ENCODE measurements at places on chromosomes 4 and X.

DNA sequence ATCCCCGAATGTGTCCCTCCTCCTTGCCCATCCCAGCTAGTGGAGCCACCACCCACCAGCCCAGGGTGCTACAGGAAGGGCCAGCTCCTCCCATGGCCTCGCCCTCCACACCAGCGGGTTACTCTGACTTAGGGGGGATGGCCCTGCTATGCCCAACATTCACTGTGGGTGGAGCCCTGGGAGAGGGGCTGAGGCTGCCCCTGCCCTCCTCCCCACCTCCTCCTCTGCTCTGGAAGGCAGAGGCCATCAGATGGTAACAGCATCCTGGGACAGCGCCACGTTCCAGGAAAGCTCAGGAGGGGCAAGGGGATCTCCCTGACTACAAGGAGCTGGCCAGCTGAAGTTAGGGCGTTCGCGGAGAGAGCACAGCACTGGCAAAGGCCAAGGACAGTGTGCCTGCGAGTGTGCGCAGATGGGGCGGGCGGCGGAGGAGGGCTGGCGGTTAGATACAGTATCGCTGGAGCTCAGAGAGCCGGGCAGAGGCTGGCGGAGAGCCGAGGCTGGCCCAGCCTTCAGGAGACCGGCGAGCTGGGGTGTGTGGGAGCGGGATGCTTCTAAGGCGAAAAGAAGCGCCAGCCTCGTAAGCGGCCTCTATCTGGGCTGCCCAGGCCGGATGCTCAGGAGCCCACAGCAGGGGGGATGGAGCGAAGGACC lies 1.5 kb downstream of the JAKMIP1 start:
- DNase-seq, result no peak

- DNase-seq, result no peak
These were observed 186.9 kb upstream of the HS3ST1 start for GRCh38 chr4:11615601-11616000.

DNA sequence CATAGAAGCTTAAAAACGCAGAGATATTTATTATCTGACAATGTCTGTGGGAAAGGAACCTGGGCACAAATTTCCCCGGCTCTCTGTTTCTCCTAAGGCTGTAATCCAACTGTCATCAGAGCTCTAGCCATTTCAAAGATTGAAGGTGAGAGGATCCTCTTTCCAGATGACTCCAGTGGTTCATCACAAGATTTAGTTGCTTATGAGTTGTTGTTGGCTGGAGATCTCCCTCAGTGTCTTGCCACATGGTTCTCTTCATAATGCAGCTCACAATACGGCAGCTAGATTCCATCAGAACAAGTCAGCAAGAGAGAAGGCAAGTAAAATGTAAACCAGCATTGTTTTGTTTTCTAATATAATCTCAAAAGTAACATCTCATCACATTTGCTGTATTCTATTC lies 369.4 kb downstream of the GASK1B start:
- no peak for DNase-seq

DNA sequence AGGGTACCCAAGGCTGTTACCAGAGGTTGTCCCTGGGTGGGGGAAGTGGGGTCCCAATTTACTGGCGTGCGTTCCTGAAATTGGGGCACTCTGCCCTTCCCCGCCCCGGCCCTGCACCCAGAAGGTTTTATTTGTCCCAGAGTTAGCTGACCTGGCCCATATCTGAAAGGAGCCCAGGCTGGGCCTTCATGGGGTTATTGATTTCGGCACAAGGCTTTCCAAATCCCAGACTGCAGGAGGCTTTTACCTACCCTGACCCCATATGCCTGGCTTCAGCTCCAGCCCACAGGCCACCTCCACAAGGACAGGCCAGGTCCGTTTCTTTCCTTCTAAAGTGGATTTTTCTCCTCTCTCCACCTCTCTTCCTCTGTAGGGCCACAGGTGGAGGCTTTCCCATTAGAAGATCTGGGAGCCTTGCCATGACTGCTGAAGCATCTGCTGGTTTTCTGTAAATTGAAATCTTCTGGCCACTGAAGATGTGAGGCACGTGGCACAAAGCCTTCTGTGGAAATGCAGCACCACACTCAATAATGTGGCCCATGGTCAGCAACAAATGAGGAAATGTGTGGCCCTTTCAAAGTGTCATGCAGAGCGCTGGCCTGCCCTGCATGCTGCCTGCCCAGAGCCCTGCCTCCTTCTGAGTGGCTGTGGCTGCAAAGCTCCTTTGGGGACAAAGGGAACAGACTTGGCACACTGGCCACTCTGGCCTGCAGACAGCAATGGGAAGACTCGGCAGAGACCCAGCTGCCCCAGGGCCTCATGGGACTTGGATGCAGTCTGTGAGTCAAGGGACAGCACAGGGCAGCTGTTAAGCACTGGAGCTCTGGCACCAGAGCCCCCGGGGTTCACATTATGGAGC lies 43.1 kb upstream of the MTM1 start:
- DNase-seq, result peak; percentile 33

- DNase-seq, result no peak
These were observed 328.6 kb upstream of the ARX start for GRCh38 chrX:25344161-25344936.

- DNase-seq, result peak; percentile 66
These were observed 2.6 kb downstream of the MID1IP1 start for GRCh38 chrX:38803588-38804431.

GRCh38 chr4:54498661-54499111 lies 159.1 kb upstream of the KIT start:
- DNase-seq, result no peak

DNA sequence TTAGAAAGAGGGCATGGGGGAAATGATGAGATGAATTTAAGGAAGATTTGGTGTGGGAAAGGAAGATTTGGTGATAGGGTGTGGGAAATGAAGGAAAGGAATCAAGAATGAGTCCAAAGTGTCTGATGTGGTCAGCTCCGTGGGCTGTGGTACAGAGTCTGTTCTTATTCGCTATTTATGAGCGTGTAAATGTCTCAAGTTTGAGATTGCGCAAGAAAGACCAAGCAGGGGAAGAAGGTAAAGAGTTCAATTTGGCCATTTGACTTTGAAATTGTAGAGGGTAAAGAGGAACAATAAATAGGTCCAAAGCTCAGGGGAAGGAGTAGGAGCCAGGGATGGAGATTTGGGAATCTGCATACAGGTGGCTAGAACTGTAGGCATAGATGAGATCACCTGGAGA lies 11.3 kb upstream of the SMS start:
- no peak for DNase-seq

DNA sequence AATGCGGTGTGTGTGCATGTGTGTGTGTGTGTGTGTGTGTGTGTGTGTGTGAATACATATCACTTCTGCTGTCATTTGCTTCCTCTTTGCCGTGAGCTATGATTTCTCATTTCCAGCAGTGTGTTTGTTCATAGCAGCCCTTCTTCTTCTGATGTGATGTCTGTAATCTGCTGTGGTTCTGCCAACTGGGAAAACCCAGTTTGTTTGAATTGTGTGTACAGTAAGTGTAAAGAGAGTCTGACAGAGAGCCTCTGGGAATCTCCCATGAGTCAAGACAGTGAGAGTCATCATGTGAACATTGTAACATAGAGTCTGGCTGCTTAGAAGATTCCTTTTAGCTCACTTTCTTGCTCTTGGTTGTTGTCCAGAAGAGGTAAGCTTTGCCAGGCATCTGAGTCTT lies 8.4 kb upstream of the NWD2 start:
- no peak for DNase-seq

DNA sequence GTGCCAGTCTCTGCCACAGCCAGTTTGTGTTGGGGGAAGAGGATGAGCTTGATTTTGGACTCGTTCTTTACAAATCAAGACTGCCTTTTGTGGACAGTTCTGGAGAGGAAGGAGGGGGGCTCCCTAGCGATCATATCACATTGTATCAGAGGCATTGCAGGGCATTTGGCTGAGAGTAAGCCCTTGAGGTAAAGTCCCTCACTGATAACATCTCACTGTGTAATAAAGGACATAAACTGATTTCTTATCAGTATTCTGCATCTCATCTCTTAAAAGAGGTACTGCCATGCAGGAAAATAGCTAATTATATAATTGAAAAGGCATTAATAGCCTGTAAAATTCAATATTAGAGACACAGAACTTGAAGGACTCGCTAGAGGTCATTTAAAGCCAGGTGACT lies 6.1 kb upstream of the IGFBP7 start:
- DNase-seq, result no peak

DNA sequence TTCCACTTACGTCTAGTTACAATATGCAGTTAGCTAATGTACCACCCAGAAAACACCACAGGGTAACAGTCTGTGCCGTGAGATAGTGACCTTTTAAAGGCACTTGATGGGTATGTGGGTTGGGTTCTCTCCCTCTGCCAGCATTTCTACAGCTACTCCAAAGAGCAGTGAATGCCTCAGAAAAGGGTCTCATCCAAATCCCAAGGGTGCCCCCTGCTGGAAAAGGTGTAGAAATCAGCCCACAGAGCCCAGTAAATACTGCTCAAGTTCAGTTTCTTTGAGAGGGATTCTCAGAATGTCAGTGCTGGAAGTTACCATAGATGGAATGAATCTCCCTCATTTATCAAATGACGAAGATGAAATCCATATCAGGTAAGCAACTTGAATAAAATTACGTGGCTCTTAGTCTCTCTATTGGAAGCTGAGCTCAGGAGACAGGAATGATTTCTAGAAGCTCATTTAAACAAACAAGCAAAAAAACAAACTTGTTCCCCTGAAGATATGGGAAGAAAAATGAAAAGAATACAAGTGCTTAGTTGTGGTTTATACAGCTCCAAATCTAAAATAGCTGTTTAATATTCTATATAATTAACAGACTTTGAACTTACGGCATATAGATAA lies 9.5 kb downstream of the RNF175 start:
- peak; percentile 51 for DNase-seq

DNA sequence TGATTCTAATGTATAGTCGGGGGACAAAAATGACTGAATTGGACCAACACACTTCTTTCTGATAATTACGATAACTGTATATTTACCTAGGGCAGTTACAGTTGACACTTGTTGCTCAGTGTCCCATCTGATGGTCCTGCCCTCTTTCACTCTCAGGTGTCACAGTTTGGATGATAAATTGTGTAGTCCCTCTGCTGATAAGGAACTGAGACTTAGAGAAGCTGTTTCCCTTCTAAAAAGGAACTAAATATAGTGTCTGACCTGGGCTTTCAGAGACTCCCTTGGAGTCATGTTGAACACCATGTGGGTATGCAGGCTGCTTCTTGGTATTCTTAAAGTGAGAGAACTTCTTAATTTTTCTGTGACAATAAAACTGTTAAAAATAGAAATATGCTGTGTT lies 23.7 kb upstream of the PNPLA4 start:
- DNase-seq, result no peak

DNA sequence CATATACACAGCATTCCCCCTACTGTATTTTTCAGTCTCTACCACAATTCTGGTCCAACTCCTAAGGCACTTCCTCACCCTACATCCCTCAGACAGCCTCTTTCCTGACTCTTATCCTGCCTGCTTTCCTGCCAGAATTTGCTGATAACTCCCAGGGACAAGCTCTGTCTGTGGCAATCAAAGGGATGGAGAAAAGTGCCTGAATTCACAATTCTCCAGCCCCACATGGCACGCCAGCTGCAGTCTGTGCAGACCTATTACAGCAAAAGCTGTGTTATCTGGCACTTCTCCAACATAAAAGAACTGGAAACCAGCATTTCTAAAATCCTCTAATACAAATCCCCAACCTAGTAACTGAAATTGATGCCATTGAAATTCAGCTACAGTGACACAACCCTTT lies 404.8 kb downstream of the KLHL13 start:
- DNase-seq, result no peak

DNA sequence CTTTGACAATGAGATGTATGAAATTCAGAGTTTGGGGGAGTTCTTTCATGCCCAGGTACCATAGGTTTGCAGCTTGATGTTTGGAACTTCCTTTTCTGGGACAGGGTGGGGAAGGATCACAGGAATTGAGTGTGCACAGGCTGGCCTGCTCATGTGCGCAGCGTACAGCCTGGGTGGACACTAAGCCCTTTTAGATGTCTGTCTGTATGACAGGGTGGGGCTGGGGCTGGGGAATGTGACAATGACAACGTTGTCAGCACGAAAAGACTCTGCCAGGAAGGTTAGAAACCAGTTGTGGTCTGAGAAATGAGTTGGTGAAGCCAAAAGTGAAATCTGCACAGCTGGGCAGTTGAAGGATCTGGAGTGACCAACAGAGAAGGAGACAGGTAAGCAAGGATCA lies 47.4 kb downstream of the WWC2 start:
- DNase-seq, result no peak

DNA sequence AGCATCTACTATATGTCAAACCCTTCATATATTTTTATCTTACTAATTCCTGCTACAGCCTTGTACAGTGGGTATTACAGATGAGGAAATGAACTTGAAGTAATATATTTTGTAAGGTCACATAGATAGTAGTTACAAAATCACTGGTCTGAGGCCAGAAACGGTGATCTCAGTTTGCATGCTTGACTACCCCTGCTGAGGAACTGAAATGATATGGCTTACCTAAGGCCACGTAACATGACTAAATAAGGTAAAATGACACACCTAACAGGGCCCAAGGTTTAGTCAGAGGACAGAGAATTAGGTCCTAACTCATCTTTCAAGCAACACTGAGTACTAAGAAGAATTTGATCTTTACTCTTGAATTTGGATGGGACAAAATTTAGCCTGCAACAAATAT lies 1.5 kb upstream of the COMMD8 start:
- DNase-seq, result no peak

DNA sequence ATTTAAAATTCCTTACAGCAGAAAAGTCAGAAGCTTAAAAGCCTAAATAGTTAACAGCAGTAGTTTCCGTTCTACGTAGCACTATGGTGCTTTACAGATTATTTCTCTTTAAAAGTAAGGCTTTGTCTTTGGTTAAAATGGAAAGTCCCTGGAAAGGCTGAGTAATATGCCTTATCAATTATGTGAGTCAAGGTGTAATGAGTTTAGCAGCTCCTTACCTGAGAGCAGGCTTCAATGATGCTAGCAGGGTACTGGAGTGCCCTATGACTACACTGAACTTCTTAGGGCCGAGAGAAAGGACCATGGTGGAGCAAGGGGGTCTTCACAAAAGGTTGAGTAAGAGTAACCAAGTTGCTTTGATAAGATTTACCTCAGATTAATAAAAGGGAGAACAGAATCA lies 12.6 kb upstream of the NKX6-1 start:
- DNase-seq, result no peak

DNA sequence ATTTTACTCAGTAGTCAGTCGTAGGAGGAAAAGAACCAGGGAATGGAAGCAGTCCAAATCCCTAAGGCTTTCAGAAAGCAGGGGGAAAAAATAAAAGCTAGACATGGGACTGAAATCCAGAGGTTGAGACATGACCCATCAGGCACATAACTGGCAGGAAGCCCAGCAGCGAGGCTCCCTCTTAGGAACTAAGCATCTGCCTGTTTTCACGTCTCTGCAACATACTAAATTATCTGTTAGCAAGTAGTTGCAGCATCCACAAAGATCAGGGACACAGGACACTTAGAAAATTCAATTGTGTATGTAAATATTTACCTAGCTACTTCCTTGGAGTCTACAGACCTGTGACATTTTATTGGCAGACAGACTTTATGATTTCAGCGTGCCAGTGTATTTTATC lies 118.0 kb upstream of the EDNRA start:
- peak; percentile 40 for DNase-seq

DNA sequence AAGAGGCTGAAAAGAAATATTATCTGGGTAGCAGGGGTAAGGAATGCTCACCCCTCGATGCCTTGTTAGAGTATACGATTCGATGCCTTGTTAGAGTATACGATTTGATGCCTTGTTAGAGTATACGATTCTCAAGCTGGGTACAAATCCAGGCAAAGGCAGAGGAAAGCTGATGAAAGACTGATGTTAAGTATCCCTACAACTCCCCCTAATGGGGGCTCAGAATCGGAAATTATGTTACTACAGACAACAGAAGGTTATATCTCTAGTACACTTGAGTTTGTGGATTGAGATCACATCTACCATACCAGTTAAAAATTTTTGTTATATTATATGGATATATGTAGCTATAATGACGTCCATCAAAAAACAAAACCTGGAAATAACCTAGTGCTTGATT lies 4.8 kb downstream of the LRRC66 start:
- no peak for DNase-seq
